ENCODE measurements at places on chromosomes 11 and 22.

- no peak for DNase-seq
Observed at GRCh38 chr11:45092901-45093760, 53.3 kb upstream of the PRDM11 start.

- no peak for DNase-seq
Observed at GRCh38 chr11:119795690-119796089, 66.7 kb upstream of the NECTIN1 start.

GRCh38 chr11:122441666-122442035 lies 213.9 kb upstream of the UBASH3B start:
- no peak for DNase-seq

DNA sequence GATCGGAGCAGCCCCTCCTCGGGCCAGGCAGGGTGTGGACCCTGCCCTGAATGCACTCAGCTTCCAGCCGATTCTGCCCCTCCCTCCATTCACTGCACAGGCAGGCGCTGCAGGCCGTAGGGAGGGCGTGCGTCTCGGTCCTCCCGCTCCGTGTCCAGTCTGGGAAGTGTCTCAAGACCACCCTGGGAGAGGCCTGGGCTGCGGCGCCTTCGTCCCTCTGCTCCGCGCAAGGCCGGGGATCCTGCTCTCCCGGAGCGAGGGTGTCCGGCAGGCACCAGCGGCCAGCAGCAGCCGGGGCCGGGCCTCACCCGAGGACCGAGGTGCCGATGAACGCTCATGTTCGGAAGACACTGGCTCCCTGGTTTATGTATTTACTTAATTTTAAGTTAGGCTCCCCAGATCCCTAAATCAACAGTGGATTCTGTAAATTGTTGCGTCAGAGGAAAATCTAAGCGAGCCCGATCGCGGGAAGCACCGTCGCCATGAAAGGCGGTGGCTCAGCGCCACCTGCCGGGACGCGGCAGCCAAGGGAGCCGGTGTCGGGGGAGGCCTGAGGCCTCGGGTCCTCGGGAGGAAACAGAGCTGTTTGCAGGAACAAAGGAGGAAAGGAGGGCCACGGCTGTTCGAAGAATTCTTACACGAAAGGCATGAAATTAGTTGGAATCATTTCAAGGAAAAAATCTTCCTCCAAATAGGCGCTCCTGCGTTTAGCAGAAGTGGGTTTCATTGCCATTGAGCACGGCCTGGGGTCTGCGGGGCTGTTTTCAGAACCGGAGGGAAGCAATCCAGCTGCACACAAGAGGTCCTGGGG lies 195.3 kb downstream of the BRD1 start:
- peak; percentile 7 for DNase-seq

DNA sequence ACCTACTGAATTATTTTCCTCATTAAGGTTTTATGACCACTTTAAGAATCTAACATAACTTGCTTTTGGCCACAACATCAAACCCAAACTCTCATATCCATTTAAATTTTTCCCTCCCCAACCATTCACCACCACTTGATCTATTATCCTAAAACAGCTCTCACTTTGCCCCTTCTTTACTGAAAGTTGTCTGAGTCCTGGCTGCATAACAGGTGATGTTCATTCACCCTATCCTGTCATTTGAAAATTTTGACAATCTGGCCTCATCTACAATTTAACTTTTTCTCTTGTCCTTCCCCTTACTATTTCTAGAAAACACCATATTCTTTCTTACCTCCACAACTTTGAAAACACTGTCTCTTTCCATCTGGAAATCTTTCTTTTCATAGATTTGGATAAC lies 89.3 kb downstream of the BDNF start:
- no peak for DNase-seq

DNA sequence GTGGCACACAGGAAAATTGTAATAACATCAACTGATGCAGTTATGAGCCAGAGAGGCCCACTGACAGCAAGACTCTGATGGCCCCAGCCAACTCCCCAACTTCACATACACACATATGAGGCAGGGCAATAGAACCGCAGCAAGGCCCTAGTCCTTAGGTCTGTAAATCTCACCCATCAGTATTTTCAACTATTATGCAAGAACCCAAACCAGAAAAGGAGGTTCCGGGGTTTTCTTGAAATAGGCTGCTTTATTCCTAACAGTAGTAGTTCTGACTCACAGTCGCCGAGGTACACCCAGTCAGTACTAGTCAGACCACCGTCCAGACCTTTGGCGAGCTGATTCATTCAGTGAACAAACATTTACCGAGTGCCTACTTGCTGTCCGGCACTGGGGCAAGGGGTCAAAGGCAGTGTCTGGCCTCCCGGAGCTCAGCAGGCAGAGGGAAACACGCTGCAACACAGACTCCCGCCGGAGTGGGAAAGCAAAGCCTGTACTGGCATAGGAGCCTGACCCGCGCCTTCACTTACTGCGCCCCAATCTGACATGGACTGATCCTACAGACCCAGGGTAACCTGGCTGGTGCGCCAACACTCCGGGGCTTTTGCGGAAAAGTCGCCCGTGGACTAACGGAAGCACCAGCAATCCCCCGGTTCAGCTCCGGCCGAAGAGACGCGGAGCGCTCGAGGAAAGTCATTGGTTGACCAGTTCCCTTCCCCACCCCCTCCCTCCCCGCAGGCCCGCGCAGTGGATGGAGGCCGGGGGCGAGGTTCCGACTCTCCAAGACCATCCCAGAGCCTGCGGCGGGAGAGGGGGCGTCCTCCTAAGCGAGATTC lies 1.3 kb downstream of the PLEKHA7 start:
- peak; percentile 12 for DNase-seq

DNA sequence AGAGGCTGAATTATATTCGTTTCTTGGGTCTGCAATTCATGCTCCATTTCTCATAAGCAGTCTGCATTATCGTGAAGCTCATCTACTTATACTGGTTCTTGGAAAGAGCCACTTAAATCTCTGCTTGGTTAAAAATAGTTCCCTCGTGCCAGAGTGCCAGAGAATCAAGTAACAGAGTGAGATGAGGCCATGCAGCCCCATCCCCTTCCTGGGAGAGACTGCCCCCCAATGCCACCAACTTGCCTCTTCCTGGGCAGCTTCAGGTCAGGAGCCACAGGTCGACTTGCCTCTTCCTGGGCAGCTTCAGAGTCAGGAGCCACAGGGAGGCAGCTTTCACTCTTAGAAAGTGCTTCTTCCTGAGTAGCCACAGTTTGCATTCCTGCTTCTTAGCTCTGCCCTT lies 223.9 kb upstream of the ZBED5 start:
- no peak for DNase-seq

DNA sequence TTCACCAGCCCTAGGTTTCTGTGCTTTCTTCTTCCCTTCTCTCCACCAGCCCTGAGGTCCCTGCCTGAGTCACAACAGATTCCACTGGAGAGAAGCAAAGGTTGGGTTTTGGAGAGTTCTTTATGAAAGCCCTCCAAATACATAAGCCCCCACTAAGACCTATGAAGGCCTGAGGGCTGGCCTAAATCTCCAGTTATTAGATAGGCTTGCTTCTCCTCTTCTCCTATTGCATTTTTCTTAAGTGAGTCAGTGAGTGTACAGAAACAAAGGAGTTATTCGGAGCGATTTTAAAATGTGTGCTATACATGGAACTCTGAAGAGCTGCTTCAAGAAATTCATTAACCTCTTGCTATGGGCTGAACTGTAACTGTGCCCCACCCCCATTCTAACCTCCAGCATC lies 1057.3 kb downstream of the OPCML start:
- no peak for DNase-seq

DNA sequence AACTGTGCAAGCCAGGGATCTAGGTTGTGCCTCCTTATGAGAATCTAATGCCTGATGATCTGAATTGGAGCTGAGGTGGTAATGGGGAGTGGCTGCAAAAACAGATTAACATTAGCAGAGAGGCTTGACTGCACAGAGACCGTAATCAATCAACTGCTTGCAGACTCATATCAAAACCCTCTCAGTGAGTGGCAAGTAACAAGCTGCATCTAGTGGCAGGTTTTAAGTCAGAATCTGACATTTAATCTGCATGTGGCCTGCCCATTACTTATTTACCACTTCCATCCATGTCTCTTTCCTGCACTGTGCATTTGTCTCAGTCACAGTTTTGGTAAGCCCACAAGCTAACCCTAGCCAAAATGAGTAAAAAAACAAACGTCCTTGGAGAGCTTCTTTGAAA lies 11.2 kb downstream of the C11orf58 start:
- DNase-seq, result no peak

GRCh38 chr11:27451244-27451965 lies 21.2 kb downstream of the LGR4 start:
- no peak for DNase-seq

- DNase-seq, result no peak
Observed at GRCh38 chr11:44260081-44260480, 49.9 kb downstream of the ALX4 start.

GRCh38 chr11:6584528-6584927 lies 18.9 kb downstream of the RRP8 start:
- DNase-seq, result no peak

DNA sequence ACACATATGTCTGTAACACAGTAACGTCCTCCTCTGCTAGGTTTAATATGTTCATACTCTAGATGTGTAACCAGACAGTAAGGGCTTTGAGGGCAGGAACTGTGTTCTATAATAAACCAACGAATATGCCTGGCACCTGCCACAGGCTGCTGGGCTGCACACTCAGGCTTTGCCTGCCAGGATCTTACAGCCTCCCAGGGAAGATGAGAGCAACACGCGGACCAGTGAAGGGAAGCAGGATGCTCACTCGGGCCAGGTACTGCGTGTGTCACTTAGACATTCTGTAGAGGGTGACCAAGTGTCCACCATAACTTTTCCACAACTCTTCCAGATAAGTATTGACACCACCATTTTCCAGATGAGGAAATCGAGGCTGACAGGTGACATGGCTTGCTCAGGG lies 21.7 kb upstream of the BAIAP2L2 start:
- DNase-seq, result no peak

GRCh38 chr22:40387746-40388145 lies 17.4 kb downstream of the SGSM3 start:
- DNase-seq, result no peak

- DNase-seq, result no peak
Observed at GRCh38 chr22:43164636-43165035, 13.3 kb downstream of the TSPO start.

DNA sequence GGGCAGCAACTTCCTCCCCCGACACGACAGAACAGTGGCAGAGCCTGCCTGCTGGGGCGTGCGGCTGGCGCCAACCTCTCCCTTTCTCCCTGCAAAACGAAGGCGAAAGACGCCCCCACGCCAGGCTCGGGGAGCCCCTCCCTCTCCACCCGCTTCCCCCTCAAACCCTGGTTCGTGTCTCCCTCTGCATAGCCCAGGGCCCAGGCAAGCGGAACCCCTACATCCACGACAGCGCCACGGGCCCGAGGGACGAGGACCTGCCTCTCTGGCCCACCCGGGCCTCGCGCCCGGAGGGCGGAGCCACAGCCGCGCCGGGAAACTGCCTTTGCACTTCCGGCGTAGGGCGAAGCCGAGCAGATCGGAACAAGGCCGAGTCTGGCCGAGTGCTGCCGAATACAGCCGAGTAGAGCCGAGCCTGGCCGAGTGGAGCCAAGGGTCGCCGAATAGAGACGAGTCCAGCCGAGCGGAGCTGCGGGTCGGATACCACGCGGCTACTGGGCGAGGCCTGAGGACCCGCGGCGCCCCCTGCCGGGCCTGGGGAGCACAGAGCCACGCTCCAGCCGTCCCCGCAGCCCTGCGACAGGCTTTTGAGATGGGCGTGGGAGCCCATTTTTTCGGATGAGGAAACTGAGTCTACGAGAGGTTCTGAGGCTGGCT lies 11.2 kb upstream of the C1QTNF6 start:
- DNase-seq, result peak; percentile 97

- no peak for DNase-seq
Observed at GRCh38 chr11:36349351-36350136, 53.5 kb downstream of the PRR5L start.
